ENCODE measurements at places on chromosomes 2 and 18. TPM values are rescaled to one million over a fixed set of nuclear protein-coding genes. Genes with fewer than 3 reads are reported as not detected.

DLGAP1 gene
- not detected for total RNA-seq

BCL2L11 gene
- 6.8 TPM for total RNA-seq

FOXD4L1 gene
- 0.09 TPM for total RNA-seq

CDH2 gene
- 39.4 TPM for total RNA-seq

TTC27 gene
- 25.4 TPM for total RNA-seq

All from A549 treated with dexamethasone at 1 μM for 4 hours (cell line).